NCI-H2107 (cell line): ENCODE measurements at places on chromosomes 2 and 18.

DNA sequence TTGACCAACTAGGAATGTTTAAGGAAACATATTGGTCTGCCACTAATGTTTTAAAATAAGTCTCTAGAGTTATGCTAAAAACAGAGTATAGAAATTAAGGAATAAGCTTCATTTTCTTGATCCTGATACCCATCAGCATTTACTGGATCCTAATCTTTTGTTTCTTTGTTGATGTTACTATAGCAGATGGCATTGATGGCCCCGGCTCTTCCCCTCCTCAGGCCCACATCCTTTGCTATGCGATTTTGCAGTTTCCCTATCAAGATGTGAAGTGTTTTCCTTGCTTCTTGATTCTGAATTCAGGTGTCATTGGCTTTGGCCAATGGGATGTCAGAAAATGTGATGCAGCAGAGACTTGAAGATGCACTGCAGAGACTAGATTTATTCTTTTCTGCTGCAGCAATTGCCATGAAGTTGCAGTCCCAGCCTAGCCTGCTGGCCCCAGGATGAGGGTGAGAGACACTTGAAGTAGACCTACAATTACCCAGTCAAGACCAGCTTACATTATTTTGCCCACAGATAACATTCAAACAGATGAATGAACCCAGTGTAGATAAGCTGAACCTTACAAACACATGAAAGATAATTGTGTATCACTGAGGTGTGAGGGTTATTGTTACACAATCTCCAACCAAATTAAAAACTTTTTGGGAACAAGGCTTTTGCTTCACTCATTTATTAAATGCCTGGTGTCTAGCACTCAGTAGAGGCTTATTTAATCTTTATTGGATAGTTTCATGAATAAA, 115.2 kb upstream of the ITGA4 start:
- no peak for DNase-seq

DNA sequence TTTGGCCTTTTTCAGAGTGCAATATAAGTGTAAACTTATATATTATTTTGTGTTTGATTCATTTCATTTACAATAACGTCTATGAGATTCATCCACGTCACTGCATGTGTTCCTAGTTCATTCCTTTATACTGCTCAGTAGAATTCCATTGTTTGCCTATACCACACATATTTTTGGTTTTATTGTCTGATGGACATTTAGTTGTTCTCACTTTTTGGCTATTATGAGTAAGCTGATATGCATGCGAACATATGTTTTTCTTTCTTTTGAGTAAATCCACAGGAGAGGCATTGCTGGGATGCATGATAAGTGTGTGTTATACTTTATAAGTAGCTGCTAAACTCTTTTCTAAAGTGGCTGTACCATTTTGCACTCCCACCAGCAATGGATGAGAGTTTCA, 314.8 kb upstream of the HS6ST1 start:
- no peak for DNase-seq

DNA sequence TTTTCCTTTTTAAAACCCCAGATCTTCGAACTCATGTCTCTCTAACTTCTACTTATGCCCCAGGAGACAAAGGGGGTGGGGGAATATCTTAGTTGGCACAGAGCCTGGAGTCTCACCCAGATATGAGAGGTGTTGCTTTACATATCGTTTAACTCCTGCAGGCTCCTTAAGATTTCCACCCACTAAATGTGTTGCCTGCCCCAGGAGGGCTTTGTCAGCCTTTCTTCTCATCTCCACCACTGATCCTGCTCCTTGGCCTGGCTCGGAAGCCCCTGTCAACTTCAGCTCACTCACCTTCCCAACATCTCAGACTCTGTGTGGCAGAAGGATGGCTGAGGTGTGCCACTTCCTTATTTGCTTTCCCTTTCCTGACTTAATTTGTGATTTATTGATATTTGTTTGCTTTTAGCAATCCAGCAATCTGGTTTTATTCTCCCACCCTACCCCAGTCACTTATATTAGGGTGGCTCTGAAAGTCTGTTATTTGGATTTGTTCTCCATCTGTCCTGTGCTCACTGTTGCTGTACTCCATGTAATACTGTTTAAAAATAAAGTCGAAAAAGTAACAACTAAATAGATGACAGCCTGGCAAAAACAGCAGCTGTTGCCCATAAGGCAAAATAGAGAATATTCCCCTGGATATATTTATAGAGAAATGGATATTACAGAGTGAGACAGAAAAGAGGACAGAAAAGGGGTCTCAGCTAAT, 200.6 kb downstream of the ZBTB7C start:
- DNase-seq = no peak

DNA sequence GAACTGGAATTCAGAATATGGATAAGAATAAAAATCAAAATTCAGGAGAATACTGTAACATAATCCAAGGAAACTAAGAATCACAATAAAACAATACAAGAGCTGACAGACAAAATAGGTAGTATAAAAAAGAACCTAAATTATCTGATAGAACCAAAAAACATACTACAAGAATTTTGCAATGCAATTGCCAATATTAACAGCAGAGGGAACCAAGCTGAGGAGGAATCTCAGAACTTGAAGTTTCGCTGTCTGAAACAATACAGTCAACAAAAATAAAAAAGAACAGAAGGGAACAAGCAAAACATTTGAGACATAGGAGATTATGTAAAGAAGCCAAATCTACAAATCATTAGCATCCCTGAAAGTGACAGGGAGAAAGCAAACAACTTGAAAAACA, 84.1 kb upstream of the GALNT13 start:
- DNase-seq = no peak
